Liver (tissue), 10 donors: ENCODE measurements at places on chromosomes 16 and 17.

DNA sequence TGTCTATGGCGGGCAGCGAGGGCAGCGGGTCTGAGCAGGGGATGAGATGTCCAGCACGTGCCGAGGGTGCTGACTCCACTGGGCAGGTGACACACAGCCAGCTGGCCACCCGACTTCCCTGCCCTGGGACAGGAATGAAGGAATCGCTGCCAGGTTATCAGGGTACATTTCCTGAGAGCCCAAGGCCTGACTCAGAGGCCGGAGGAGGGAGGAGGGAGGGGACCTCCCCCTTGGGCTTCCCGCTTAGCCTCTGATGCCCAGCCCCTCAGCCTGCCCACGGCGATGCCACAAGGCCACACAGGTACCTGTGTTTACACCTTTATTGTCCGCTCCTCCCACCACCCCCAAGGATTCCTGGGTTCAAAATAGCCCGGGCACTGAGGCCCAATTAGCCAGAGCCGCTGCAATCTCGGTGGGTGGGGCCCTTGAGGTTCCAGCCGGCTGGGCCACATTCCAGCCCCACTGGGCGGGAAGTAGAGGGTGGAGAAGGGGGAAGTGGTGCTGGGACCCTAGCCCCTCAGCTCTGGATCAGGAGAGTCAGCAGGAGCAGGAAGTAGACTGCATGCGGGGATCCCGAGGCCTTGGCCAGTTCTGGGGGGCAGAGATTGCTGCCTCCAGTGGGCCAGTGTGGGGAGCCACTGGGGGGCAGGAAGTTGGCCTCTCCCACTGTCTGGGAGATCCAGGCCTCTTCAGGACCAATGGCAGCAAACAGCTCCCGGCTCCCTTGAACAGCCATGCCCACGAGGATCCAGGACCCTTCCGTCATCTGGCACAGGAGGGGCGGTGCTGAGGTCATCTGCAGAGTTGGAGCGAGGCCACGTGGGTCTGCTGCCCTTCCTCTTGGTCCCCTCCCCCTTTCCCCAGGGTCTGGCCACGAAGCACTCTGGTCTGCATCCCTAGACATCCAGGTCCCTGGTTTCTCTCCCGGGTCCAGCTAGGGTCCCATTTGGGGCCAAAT lies 3.4 kb upstream of the PRSS8 start:
- DNase-seq, result no peak

DNA sequence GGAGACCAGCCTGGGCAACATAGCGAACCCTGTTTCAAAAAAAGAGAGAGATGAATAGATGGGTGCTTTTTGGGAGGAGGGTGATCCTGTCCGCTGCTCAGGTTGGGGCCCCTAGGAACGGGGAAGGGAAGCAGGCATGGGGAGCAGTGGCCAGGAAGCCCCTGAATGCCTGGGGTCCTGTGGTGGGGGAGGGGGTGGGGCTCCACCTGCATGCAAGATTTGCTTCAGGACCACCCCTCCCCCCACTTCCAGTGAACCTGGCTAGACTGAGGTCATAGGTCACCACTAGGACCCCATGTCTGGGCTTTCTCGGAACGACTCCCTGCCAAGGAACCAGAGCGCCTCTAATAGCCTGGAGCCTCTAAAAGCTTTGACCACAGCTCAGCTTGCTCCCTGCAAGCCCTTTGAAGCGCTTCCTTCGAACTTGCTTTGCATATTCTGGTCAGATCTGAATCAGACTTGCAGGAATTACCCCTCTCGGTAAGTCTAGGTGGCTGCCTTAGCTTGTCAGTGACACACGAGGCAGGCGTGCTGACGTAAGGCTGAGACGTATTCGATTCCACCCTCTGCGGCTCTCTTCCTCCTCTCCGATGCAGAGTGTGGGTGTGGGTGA lies 3.7 kb downstream of the SOCS3 start:
- no peak for DNase-seq

- no peak for DNase-seq
Observed at GRCh38 chr17:219696-220095, 38.2 kb upstream of the DOC2B start.

DNA sequence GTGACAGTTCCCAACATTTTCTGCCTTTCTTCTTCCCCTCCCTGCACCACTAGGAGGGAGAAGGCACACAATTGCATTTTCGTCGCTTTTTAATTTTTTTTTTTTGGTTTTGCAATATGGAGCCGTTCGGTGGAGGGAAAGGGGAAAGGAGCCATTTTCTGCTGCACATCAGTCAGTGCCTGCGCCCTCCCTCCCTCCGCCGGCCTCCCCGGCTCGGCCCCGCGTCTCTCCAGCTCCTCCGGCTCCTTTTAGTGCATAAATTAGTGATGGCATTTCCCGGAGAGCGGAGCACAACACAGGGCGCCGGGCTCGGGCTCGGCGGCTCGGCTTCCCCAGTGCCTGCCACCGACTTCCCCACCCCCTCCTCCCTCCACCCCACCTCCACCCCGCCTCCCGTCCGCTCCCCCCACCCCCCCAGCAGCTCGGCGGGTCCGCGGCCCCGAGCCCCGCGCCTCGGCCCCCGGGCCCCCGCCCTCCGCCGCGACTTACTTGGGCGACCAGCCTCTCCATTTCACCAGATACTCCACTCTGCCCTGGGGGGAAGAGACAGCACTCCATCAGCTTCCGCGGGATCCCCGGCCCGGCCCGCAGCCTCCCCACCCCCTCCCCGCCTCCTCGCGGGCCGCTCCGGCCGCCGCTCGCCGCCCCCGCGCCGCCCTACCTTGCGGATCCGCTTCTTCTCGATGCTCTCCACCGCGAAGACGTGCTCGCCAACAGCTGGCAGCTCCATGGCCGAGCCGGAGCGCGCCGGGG lies 542 bp downstream of the CBX4 start:
- DNase-seq, result peak; percentile 57

DNA sequence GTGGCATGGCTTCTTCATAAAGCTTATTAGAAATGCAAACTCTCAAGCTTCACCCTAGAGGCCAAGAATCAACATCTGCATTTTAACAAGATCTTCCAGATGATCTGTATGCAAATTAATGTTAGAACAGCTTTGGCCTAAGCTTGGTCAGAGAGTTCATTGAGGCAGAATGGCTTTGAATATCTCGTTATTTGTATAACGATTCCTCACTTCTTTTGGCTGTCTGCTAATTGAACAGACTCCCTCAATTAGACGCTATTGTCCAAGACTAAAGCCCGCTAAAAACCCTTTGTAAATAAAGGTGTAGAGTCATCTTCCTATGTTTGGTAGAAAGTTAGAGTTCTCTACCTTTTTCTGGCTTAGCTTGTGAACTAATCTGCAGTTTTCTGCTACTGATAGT lies 1453.7 kb downstream of the CDH8 start:
- DNase-seq, result no peak

GRCh38 chr17:57377094-57377493 lies 120.8 kb downstream of the MSI2 start:
- DNase-seq, result peak; percentile 47

- no peak for DNase-seq
Observed at GRCh38 chr17:56359518-56359917, 206.2 kb downstream of the ANKFN1 start.

GRCh38 chr17:1179112-1179817 lies 516 bp downstream of the ABR start:
- DNase-seq, result no peak

GRCh38 chr17:20033415-20033814 lies 24.3 kb downstream of the SPECC1 start:
- no peak for DNase-seq

DNA sequence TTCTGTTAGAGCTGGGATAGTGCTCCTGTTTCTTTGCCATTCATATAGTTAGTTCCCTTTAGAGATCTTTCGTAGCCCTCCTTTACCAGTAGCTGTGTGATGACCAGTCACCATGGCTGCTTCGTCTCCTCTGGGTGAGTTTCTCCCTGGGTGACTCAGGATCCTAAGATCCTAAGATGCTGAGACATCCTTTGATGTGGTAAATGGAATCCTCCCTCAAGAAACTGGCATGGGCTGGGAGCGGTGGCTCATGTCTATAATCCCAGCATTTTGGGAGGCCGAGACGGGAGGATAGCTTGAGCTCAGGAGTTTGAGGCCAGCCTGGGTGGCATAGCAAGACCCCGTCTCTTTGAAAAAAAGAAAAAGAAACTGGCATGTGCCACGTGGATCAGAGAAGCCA lies 5.9 kb downstream of the PHAF1 start:
- no peak for DNase-seq

DNA sequence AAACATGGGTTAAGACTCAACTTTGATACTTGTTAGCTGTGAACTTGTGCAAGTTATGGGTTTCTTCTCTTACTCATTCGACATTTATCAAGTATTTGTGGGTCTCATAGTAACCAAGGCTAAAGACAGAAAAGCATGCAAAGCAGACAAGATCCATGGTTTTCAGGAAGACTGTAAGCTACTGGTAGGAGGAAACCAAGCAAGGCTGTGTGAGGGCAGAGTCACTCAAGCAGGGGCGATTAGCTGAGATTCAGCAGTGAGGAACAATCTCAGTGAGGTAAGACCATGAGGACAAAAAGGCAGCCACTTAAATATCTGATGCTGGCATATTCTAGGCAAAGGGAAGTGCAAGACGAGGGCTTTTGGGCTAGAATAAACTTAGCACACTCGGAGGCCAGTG lies 29.5 kb downstream of the MBTD1 start:
- DNase-seq, result no peak

DNA sequence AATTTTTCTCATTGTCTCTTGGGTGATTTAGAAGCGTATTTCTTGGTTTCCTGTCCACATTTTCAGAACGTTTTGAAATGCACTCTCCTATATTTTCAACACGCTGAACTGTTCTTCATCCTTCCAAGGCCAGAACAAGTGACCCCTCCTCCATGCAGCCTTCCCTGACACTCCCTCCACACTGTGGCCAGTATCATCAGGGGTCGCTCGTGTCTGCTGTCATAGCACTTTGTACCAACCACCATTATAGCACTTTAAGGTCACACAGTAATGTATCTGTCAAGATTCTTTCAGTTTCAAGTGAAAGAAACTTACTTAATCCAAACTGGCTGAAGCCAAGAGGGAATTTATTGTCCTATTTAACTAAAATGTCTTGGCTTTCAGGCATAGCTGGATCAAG lies 17.5 kb upstream of the IL21R start:
- no peak for DNase-seq

GRCh38 chr17:72097144-72097543 lies 23.7 kb upstream of the SOX9 start:
- no peak for DNase-seq

- no peak for DNase-seq
Observed at GRCh38 chr17:82863941-82864712, 24.3 kb upstream of the ZNF750 start.

- no peak for DNase-seq
Observed at GRCh38 chr17:47942096-47942510, 732 bp downstream of the PNPO start.

DNA sequence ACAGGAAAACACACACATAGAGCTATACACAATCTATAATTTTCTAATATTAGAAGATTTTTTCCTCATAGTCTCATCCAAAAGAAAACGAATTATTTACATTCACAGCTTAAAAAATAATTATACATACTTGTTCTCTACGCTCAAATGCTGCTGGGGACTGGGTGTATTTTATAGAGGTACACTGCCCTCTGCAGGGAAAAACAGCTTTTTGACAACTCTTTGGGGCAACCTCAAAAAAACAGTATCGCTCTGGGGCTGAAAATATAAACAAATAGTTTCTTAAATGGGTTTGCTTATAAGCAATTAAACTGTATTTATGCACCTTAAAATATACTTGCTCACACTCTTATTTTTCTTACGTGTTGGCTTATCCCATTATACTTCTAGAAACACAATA lies 261.8 kb upstream of the PSMD7 start:
- no peak for DNase-seq

- DNase-seq, result no peak
Observed at GRCh38 chr16:46914556-46915201, 30.5 kb downstream of the GPT2 start.

DNA sequence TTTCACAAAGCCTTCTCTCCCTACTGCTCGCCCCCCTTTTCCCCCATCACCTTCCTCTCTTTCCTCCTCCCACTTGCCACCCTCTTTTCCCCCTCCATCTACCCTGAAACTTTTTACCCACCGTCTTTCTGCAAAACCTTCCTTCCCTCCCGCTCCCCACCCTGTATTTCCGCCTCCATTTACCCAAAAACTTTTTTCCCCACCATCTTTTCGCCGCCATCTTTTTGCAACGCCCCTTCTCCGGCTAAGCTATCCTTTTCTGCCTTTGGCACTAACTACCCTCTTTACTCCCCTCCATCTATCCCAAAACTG lies 205.2 kb upstream of the WSB1 start:
- no peak for DNase-seq

GRCh38 chr16:72961115-72961832 lies 86.7 kb downstream of the ZFHX3 start:
- no peak for DNase-seq

- DNase-seq, result no peak
Observed at GRCh38 chr17:40382251-40382650, 17.7 kb upstream of the GJD3 start.
